ENCODE measurements at places on chromosomes 7 and 10.

DNA sequence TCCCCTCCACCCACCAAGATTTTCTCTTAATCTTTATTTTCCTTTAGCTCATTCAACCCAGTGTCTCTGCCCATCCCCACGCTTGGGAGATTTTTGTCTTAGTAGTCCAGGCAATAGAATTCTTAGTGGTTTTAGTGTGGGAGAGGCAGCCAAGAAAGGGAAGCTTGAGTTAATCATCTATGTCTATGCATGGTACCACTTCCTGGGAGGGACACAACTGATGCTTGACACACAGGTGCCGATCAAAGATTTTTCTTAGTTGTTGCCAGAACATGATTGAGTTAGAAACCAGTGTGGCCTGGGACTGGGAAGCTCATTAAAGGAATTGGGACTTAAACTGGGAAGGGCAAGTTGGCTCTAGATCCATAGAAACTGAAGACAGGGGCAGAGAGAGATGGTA lies 3.1 kb downstream of the STRA8 start:
- no peak for DNase-seq

DNA sequence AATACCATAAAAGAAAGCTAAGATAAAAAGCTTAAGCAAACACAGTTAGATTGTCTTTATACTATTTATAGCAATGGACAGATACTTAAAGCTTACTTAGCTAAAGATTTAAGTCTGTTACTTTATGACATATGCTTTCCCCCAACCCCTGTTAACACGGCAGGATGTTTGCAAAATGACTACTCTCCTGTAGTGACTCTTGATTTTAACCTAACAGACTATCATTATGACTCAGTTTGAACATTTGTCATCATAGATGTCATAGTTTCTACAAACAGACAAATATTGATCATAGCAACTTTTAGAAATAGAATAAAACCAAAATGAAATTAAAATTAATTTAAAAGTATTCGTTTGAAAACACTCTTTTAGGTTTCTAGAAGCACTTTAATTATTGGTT lies 7.8 kb upstream of the COMMD3 start:
- DNase-seq, result no peak

GRCh38 chr10:99995713-99996112 lies 14.0 kb downstream of the DNMBP start:
- DNase-seq, result no peak

DNA sequence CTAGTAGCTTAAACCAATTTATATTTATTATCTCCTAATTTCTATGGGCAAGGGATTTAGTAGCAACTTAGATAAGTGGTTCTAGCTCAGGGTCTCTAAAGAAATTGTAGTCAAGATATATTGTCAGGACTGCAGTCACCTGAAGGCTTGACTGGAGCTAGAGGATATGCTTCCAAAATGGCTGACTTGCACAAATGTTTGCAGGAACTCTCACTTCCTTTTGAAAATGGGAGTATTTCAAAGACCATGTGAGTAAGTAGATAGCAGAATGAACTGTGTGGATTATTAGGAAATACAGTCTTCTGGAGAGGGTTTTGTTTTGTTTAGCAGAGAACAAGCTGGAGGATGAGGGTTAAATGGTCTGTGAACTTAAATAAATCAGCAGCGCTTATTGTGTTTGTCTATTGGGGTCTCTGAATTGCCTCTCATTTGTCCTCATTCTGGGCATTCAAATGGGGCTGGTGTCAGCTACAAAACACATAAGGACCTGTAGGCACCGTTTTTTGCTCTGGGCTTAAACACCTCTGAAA lies 524.6 kb downstream of the LRMDA start:
- DNase-seq, result no peak

- no peak for DNase-seq
These were observed 450.9 kb upstream of the MKI67 start for GRCh38 chr10:128576943-128577670.

GRCh38 chr7:139772115-139772514 lies 5.7 kb downstream of the HIPK2 start:
- DNase-seq, result no peak

- DNase-seq, result no peak
These were observed 125.7 kb downstream of the TEX36 start for GRCh38 chr10:125557311-125557710.

GRCh38 chr7:119270045-119270464 lies 1002.9 kb upstream of the KCND2 start:
- no peak for DNase-seq

- no peak for DNase-seq
These were observed 27.0 kb upstream of the SAMD9L start for GRCh38 chr7:93175219-93175618.

GRCh38 chr7:8177109-8177933 lies 84.6 kb downstream of the ICA1 start:
- DNase-seq, result no peak
